HL-60 (cell line): ENCODE measurements at places on chromosomes 2 and 18.

DNA sequence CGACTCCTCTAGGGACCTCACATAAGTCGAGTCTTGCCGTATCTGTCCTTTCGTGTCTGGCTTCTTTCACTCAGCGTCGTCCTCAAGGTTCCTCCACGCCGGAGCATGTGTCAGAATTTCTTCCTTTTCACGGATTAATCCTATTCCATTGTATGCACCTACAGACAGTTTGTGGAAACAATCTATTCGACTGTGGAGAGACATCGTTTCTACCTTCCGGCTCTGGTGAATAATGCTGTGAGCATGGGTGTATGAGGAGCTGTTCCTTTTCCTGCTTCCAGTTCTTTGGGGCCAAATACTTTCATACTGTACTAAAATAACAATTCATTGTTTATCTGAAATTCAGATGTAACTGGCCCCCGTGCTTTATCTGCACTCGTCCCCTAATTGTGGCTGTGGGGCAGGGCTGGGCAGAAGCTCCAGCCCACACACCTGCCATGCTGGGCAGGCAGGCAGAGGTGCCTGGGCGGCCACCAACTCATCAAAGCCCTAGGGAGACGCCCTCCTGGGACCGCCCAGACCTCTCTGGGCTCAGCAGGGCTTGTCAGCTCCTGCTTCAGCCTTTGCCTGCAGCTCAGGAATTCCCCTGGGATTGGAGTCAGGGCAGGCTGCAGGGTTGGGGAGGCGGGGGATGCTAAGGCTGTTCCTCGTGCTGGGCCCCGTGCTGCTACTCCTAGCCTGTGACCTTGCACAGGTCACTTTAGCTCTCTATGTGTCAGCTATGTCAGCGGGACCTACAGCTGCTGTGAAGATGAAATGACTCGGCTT is 14.5 kb downstream of the GPC1 start:
- DNase-seq, result no peak

GRCh38 chr18:41899535-41899934 is 55.5 kb upstream of the PIK3C3 start:
- DNase-seq, result no peak

- no peak for DNase-seq
Observed at GRCh38 chr2:207819839-207820784, 50.4 kb upstream of the FZD5 start.

GRCh38 chr18:42183746-42184145 is 228.7 kb downstream of the PIK3C3 start:
- peak; percentile 10 for DNase-seq

- DNase-seq, result no peak
Observed at GRCh38 chr2:57882895-57883515, 163.6 kb upstream of the VRK2 start.

DNA sequence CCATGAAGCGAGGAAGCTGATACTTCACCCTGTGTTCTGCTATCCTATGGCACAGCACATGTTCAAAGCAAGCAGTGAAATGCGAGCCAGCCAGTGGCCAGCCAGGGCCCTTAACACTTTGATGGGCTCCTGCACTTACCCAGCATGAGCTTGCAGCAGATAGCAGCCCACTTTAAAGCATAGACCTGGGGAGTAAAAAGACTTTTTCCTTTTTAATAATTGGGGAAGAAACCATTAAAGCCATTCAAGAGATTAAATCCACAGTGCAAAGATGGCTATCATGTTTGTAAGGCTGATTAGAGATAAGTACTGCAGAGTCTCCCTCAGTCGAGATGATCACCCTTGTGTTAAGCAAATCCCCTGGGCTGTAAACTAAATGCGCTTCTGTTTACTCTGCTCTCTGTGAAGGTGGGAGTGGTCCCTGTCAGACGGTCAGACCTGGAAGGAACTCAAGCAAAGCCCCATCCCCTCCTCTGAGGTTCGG is 15.7 kb downstream of the CCBE1 start:
- no peak for DNase-seq

- DNase-seq, result no peak
Observed at GRCh38 chr18:77144046-77144445, 11.5 kb upstream of the MBP start.

DNA sequence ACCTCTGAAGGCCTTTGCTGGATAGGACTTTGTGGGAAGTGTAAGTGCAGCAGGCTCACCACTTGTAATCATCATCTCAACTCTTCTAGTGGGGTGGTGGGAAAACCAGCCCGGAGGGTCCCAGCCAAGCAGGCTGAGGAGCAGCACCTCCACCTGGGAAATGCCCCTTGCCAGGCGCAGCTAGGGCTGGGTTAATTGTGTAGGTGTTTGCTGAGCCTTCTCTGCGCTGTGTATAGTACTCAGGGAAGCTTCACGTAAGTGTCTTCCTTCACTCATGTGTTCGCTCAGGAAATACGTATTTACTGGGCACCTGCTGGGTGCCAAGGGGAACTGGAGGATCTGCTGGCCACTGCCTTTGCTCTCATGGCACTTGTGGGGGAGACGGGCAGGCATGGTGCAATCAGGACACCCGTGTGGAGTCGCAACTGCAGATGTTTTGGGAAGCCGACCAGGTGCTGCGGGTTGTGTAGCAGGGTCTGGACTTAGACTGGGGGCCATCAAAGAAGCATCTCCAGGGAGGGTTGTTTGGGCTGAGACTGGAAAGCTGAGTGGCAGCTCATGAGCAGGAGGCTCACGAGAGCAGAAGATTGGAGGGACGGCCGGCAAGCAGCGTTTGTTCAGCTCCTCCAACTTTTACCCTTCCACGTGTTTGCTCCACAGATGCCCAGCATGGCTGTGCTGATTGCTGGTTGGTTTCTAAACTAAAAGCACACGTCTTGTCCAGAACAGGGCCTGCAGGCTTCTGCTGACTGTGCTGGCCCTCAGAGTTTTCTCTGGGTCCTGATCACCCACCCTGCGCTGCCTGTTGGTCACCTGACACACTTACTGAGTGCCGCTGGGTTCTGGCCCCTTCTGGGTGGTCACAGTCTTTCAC is 164.6 kb downstream of the LDLRAD4 start:
- DNase-seq, result no peak

DNA sequence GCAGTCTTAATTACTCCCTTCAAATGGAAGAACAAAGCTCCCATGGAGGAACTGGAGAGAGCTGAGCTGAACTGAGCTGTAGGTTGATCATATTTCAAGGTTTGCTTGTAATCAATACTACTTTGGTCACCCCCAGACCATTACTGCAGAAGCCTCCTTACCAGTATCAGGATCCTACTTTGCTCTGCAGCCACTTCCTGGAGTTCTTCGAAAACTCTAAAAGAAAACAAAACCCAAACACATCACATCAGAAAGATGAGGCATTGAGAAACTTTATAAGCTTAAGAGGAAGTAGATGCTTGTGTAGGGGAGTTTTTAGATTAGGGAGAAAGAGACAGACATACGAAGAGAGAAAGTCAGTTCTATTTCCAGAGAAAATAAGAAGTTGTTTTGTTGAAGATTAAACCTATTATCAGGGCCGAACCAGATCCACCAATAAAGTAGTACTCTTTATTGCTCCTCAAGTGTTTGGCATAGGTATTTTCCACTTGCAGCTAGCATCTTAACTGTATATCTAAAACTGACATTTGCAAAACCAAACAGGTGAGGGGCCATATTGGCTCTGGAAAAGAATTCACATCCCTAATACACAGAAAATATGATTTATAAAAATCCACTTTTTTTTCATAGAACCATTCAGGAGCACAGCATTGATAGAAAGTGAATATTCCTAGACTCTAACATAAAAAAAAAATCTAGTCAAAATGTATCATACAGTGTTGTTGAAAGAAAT is 166.9 kb upstream of the KLF7 start:
- DNase-seq, result no peak

DNA sequence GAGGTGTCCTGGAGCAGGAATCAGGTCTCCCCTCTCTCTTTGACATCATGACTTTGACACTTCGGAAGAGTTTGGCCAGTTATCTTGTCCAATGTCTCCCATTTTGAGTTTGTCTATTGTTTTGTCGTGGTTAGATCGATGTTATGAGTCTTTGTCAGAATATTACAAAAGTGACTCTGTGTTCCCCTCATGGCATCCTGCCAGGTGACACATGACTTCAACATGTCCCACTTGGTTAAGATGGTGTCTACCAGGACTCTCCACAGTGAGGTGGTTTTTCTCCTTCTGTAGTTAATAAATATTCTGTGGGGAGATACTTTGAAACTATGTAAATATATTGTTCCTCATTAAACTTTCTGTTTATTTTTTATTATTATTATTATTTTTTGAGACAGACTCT is 76.6 kb upstream of the BZW1 start:
- DNase-seq, result no peak

DNA sequence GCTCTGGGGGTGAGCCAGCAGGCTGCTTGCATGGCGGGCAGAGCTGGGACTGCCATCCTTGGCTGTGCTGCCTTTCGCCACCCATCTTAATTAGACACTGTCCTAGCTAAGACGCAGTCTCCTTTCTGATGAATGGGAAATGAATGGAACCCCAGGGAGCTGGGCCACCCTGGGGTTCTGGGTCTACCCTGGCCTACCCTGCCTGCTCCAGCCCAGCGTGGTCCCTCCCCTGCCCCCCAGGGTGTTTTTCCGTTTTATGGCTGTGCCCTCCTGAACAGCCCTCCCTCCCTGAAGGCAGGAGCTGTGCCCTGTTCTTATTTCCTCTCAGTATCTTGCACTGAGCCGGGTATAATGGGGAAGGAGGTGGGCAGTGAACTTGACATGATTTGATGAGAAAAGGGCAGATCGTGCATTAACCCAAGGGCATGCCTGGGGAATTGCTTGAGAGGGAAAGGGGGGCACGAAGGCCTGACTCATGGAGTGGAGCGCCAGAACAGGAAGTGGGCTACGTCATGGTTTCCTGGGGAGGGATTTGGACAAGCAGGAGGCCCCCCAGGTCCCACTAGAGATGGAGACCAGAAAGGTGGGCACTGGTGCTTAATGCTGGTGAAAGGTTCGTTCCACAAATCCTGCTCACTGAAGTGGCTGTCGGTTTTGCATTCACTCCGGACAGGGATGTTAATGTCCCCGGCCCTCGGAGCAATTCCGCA is 165.0 kb downstream of the KLHL29 start:
- DNase-seq, result no peak

GRCh38 chr2:161971551-161971950 is 102.5 kb downstream of the DPP4 start:
- DNase-seq, result no peak

- peak; percentile 23 for DNase-seq
Observed at GRCh38 chr18:51028201-51028805, 1.7 kb upstream of the SMAD4 start.

DNA sequence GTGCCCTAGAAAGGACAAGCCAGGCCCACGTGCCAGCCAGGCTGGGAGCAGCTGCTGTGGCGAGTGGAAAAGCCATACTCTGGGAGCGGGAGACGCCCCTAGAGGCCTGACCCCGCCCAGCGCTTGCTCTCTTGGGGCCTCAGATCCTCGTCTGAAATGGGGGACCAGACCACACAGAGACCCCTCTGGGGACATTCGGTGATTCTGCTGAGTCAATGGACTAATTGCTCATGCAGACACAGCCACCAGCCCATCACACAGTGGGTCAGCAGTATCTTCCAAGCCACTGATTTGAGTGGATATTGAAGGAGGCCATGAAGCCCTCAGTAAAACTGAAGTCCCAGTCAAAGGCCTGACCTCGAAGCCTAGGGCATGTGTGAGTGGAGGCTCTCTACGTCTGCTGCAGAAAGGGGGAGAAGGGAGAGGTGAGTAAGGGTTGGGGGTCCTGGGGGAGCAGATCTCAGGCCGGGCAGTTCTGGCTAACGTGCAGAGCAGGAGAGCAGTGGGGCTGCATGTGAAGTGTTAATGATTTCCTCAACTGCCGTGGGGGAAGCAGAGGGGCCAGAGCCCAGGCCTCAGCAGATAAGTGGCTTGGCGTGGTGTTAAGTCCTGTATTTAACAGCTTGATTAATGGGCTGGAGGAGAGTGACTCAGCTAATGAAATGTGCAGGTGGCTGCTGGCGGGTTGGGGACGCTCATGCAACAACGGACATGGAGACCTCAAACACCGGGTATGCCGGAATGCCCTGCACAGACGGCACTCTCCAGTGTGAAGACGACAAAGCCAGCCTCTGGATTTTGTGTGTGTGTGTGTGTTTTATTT is 104.4 kb upstream of the TWIST2 start:
- DNase-seq, result no peak

- no peak for DNase-seq
Observed at GRCh38 chr2:221005338-221005737, 566.8 kb downstream of the EPHA4 start.

- DNase-seq, result no peak
Observed at GRCh38 chr2:98654699-98655495, 46.5 kb downstream of the UNC50 start.

- DNase-seq, result no peak
Observed at GRCh38 chr18:11808001-11808855, 43.0 kb upstream of the CHMP1B start.

GRCh38 chr2:231709981-231710798 is 1.9 kb downstream of the PTMA start:
- DNase-seq, result peak; percentile 66

GRCh38 chr2:240479111-240479501 is 43.6 kb downstream of the GPC1 start:
- no peak for DNase-seq

DNA sequence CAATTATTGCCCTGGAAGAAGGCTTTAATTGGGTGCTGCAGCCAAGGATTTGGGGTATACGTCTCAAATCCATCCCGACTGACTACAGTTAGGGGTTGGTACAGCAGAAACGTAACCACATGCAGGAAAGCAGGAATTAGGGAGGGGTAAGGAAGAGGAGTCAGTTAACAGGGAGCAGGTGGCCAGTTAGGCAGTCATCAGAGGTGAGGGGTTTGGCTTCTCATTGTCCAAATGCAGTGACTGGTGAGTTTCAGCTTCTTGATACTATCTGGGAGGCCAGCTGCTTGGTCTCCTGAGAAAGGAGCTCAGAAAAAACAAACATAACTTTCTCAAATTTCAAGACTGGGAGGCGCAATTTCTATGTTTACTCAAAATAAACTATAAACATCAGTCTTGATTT is 38.8 kb upstream of the UBE2F start:
- DNase-seq, result no peak

- peak; percentile 30 for DNase-seq
Observed at GRCh38 chr2:65393743-65394422, 38.5 kb downstream of the SPRED2 start.

- no peak for DNase-seq
Observed at GRCh38 chr2:80830891-80831290, 526.3 kb upstream of the LRRTM1 start.
